Glomerular endothelial cell (primary cell): ENCODE measurements at places on chromosomes 4 and X.

- DNase-seq = no peak
Measured at GRCh38 chr4:122603156-122603574, 17.7 kb downstream of the IL21 start.

GRCh38 chr4:65559270-65559669 is 111.0 kb downstream of the EPHA5 start:
- DNase-seq = no peak

DNA sequence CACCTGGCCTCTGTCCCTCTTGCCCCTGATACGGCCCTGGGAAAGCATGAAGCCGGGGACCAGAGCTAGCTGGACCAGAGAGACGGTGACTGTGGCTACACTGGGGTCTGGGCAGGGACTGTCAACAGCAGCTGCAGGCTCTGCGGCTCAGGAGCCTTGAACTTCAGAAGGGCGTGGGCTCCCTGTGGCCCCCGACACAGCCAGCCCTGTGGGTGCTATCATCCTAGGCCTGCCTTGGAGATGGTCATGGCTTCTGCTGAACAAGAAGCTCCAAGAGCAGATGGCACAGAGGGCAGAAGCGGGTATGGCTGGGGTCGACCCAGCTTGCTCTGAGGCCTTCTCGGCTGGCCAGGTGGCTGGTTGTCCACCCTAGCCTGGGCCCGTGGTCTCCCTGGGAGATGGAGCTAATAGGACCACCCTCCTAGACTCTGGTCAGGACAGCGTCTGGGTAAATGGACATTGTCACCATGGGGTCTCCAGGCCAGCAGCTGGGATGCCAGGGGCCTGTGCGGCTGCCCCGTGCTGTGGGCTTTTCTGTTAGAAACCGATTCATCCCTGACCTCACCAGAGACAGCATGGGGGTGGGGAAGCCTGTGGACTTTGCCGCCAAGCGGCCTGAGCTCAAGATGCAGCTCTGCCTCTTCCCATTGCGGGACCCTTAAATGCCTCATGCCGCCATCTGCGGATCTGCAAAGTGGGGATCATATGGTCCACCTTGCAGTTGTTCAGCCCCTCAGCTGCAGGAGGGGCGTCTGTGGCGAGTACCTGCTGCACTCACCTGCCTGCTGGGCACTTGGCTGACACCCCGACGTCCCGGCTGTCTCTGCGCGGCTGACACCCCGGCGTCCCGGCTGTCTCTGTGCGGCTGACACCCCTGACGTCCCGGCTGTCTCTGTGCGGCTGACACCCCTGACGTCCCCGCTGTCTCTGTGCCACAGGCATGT is 21.1 kb downstream of the CPZ start:
- no peak for DNase-seq

DNA sequence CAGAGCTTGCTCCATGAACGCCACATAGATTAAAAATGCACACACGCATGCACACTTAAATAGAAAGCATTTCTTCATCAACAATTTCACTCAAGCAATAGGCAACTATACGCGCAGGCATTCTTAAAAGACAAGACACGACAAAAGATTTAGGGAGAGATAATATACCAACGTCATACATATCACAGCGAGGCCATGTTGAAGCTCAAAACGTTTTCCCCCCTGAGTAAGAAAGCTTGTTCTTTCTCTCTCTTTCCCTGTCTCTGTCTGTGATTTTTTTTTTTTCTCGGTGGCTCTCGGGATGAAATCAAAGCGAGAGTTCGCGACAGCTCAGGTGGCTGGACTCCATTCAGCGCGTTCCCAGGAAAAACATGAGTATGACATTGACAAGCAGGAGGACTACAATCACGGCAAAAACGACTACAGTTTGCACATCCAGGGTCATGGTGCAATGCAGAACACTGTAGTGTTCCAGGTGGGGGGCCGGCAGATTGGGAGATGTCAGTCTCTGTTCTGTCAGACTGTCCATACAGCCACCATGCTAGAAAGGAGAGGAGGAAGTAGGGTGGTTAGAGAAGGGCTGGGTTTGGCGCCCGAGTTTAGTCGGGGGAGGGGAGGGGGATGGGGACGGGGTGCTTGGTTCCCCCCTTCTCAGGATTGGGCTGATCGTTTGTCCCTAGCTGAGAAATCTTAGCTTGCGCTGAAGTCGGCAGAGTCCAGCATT is 30.7 kb downstream of the ARHGEF9 start:
- DNase-seq = no peak

- DNase-seq = no peak
Measured at GRCh38 chr4:174467107-174467506, 55.2 kb downstream of the HPGD start.

DNA sequence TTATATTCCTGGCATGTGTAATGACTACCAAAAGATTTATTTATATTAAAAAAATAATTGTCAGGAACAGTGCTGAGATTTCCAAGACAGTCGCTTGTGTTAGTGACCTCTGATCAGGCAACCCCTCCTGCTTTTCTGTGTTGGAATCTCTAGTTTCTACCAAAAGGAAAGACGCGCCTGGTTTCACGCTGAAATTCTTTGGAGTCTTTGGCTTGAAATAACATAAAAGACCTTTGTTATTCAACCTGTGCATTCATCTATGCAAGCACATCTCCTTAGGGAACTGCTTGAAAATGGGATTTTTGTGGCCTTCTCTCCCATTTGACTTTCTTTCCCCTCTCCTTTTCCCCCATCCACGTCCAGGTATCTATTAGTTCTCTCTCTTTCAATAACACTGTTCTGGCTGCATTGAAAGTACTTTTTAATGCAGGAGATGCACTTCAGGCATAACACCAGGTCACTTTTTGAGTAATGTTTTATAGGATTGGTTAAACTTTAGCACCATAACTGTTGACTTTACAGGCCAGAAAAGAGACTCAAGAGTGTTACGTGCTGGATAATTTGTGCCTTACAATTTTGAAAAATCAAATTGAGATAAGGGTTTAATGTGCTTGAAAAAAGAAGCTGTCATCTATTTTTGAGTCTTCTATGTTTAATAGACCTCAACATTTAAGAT is 172.7 kb downstream of the GPAT3 start:
- DNase-seq = no peak

- DNase-seq = no peak
Measured at GRCh38 chrX:34927866-34928265, 14.7 kb upstream of the FAM47B start.

GRCh38 chr4:80173401-80173800 is 23.9 kb upstream of the PRDM8 start:
- DNase-seq = peak; percentile 50

GRCh38 chr4:171532968-171533367 is 280.2 kb upstream of the GALNTL6 start:
- DNase-seq = no peak

DNA sequence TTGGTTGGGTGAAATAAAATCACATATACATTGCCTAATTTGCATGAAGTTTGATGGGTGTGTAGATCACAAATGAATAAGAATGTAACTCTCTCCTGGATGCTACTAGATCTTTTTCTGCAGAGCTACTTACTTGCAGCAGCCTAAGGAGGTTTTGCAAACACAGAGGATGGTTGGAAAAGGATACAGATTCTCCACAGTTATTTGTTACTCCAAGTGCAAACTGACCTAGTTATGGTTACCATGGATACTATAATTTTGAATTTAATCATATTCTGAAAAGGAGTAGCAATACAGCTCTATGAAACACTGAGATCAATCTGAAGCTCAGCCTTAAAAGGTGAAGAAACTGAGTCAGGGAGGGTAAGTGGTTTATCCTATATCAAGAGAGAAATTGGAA is 9.1 kb upstream of the ARHGEF38 start:
- DNase-seq = no peak

GRCh38 chr4:5465529-5465928 is 242.8 kb downstream of the EVC2 start:
- DNase-seq = no peak

DNA sequence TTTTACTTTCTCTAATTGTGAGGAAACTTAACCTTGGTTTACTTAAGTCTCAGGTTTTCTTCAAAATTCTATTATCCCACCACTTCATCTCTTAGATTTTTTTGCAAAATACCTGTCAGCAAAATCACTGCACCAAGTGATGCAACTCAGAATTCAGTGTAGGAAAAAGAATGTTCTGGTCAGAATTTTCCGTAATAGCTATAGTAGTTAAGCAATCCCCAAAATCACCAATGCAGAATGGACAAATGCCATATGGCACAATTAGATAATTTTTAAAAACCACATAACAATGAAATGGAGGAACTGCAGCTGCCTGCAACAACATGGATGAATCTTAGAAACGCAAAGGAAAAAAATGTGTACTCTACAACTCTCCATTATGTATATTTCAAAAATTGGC is 373.1 kb downstream of the NAF1 start:
- DNase-seq = no peak

- DNase-seq = no peak
Measured at GRCh38 chrX:130994671-130995070, 63.5 kb upstream of the ARHGAP36 start.

GRCh38 chr4:59608466-59608865 is 1591.7 kb upstream of the ADGRL3 start:
- DNase-seq = no peak

DNA sequence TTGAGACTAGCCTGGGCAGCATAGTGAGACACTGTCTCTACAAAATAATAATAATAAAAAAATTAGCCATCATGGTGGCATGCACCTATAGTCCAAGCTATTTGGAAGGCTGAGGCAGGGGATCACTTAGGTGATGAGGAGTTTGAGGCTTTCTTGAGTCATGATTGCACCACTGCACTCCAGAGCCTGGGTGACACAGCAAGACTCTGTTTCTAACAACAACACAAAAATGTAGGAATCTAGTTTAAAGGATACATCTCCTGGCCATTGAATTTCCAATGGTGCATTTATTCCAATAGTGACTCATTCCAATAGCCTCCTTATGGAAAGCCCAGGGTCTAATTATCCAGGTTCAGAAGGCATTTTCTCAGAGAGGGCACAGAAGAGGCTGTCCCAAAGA is 21.9 kb upstream of the HERC6 start:
- no peak for DNase-seq

- DNase-seq = no peak
Measured at GRCh38 chr4:146235654-146236177, 21.4 kb downstream of the REELD1 start.
